ENCODE measurements at places on chromosomes 5 and 9. TPM values are rescaled to one million over a fixed set of nuclear protein-coding genes. Genes with fewer than 3 reads are reported as not detected.
A peak's percentile ranks its signal among the peaks of the same experiment; 100 is the strongest.

DNA sequence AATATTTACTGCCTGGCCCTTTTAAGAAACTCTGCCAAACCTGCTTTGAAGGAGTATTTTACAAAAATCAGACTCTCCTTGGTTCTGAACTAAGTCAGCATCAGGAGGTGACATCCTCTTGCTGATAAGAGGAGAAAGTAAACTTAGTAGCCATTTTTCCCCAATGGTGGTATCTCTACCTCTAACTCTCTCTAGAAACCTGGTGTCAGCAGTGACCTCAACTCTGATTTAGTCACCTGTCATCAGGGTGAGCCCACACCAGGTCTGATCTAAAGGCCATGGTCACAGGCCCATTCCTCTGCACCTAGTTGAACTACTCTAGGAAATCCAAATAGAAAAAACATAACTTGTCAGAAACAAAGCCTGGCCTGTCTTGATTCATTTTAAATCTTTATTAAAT, 4.2 kb downstream of the CARNMT1 start:
- no peak for DNase-seq

Gene TPD52L3
- total RNA-seq = not detected

DNA sequence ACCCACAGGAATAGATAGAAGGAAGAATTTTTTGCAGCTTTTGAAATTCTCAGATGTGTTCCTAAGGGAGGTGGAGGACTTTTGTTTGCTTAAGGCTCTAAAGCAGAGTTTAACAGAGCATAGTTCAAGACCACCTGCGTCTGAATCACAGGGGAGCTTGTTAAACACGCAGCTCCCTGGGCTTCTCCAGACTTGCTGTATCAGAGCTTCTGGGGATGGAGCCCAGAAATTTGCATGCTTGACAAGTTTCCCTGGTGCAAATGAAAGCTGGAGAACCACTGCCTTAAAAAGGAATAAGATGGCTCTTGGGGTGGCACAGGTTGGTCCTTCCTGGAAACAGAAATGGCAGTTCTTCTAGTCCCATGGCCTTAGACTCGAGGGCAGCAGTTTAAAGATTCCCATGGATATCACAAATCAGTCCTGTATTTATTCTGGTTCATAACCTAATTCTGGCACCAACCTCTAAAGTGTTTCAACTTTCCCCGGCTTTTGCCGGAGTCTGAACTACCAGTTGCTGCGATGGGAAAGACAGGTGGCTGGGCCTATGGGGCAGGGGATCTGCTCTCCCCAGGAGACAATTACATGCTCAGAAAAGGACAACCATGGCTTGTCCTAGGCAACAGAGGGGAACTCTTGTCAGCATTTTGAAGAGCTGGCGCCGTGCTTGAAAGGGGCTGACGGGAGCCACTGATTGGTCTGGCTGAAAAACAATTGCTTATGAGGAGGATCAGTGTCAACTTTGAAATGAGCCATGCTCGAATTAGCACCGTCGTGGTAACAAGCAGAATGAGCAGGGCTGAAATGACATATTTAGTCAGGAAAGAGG, 599.6 kb downstream of the CCDC171 start:
- no peak for DNase-seq

GRCh38 chr5:158466191-158466590, 607.2 kb upstream of the CLINT1 start:
- DNase-seq = no peak

GRCh38 chr9:71108937-71109336, 12.5 kb downstream of the TRPM3 start:
- DNase-seq = no peak

DNA sequence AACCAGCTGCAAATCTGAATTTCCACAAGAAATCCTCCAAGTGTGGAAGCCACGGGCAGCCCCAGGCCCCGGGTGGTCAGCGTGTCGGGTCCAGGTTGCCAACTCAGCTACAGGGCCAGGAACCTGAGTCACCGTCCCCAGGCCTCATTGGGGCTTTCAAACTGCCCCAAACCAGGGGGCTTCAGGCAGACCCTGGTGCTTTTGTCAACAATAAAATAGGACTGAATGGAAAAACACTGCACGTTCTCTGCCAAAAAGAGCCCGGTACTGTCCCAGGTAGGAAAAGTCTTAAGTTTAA, 24.0 kb downstream of the GFPT2 start:
- DNase-seq = no peak

DNA sequence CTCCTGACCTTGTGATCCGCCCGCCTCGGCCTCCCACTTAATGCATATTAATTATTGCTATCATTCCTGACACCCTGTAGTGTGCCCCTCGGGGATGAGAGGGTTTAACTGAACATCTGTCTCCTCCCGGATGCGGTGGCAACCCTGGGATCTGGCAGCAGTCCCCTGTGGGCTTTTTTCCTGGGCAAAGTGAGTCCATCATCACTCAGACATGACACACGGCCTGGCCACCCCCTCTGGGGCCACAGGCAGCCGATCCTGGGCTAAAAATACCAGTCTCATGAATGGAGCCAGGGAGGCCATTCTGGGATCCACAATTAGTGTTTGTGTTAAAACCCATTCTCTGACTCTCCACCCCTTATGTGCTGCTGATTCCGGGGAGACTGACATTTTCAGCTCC, 161.2 kb downstream of the RGS3 start:
- no peak for DNase-seq

Gene CDC37L1
- 20.1 TPM for total RNA-seq

DNA sequence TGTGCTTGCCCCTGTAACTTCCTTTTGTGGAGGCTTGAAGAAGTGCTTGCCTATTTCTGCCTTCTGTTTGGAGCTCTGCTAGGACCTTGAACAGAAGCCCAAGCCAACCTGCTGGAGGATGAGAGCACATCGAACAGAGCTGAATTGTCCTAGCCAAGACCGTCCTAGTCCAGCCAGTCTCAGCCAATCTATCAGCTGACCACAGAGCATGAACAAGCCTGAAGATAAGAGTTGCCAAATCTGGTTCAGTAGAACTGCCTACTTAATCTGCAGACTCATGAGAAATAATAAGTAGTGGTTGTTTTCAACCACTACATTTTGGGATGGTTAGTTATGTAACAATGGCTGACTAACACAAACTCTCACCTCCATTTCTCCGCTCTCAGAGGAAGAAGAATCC, 4.4 kb upstream of the SNX2 start:
- DNase-seq = no peak

Gene NME5
- total RNA-seq = 14.7 TPM

Gene TSSK1B
- total RNA-seq = 0.73 TPM

DNA sequence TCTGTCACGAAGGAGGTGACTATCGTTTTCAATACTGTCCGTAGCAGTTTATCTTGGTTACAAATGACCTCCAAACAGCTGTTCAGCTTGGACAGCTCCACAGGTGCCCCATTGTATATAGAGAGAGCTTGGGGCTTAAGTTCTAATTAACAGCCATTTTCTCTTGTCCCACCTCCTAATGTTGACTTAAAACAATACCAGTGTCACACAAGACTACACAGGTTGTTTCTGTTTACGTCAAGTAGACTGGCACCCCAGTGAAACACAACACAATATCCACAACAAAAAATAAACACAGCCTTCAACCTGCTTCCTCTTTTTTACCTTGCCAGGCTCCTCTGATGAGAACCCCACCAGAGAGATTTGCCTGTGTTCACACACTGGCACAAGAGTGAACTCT, 39.8 kb upstream of the TLE1 start:
- no peak for DNase-seq

Gene TAF1L
- total RNA-seq = not detected

DNA sequence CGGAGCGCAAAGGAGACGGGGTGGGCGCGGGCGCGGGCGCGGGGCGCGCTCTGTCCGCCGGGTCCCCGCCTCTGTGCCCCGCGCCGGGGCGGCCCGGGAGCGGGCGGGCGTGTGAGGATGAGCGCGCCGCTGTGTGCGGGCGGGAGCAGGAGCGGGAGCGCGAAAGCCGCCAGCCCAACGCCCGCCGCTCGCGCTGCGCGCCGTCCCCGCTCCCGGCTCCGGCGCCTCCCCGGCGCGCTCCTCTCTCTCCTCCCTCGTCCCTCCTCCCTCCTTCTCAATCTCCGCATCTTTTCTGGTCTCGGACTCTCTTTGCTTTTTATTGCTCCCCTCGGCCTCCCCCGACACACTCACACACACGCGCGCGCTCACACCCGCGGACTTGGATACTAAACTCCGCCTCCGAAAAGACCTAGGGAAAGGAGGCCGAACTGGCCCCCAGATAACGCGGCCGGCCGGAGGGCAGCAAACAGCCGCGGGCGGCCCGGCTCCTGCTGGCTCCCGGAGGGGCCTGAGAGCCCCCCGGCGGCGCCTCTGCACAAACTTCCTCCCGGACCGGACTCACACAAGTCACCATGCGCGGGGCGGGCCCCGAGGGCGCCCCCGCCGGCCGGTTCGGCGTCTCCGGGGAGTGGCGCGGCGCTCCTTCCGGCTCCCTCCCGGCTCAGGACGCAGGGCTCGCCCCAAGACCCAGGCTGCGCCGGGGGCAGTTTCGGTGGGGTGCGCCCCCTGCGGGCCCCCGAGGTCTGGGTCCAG, at the start of gene FIBCD1:
Gene FIBCD1 (minus strand): TSS at position 596 of the 753 bp plus-strand sequence. CDS start 640 bp downstream, outside the sequence.
- peak; percentile 27 for DNase-seq

Gene PAEP
- total RNA-seq = not detected

Gene NUTM2G
- total RNA-seq = not detected

Gene SOHLH1
- total RNA-seq = not detected

GRCh38 chr5:43753069-43753468, 150.1 kb downstream of the NNT start:
- DNase-seq = no peak

Gene PTGES
- total RNA-seq = 1.5 TPM

Gene OTULINL
- 12.0 TPM for total RNA-seq

Measured in cerebellum (tissue), 4 donors.